ENCODE measurements at places on chromosomes 7 and 10. TPM values are rescaled to one million over a fixed set of nuclear protein-coding genes. Genes with fewer than 3 reads are reported as not detected.

The HOXA13 gene
- not detected for total RNA-seq

The FEZF1 gene
- total RNA-seq: not detected

The TDRD1 gene
- total RNA-seq: 0.09 TPM

The HEPACAM2 gene
- 4.4 TPM for total RNA-seq

The TAS2R4 gene
- 0.42 TPM for total RNA-seq

DNA sequence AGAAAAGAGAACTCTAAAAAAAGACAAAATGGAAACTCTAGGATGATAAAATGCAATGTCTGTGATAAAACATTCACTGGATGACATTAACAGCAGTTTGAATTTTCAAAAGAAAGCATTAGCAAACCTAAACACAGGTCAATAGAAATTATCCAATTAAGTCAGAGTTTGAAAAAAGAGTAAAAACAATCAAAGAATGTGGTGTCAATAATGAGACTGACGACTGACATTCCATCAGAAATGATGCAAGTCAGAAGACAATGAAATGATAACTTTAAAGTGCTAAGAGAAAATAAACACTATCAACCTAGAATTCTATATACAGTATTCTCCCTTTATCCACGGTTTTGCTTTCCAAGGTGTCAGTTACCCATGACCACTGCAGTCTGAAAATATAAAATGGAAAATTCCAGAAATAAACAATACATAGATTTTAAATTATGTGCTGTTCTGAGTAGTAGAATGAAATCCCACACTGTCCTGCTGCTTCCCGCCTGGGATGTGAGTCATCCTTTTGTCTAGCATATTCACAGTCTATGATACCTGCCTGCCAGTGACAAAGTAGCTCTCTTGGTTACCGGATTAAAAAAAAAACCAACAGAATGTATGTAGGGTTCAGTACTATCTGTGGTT, 38.3 kb upstream of the SFMBT2 start:
- no peak for DNase-seq
- no peak overlapping the region for H3K27ac ChIP-seq
- no peaks in the 10 kb centered on the region for H3K4me1 ChIP-seq
- H3K27me3 ChIP-seq: no peaks in the 10 kb centered on the region
- no peak overlapping the region for H3K4me3 ChIP-seq

DNA sequence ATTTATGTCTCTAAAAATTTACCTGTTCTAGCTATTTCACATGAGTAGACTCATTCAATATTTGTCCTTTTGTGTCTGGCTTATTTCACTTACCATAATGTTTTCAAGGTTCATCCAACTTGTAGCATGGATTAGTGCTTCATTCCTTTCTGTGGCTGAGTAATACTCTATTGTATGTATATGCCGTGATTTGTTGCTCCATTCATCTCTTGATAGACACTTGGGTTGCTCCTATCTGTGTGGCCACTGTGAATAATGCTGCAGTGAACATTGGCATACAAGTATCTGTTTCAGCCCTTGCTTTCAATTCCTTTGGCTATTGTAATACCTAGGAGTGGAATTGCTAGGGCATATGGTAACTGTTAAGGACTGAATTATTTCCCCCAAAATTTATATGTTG, 86.9 kb downstream of the VWC2 start:
- no peak overlapping the region for H3K4me3 ChIP-seq
- no peaks in the 10 kb centered on the region for H3K36me3 ChIP-seq
- no peaks in the 10 kb centered on the region for H3K4me1 ChIP-seq

DNA sequence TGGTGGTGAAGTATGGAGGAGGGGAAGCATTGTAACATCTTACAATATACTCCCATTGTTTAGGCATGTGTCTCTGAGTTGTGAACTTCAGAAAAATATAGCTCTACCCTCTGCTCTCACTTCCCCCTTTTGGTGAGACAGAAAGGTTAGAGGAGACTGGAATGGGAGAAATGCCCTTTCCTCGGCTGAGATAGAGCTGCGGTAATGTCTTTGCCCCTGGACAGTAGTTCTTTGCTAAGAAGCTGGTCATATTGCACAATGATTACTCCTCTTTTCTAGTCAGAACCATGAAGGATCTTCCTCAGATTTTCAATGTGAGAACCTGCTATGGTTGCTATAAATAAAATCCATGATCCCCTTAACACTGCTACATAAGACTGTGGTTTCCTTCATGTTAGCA, 171.0 kb downstream of the SEM1 start:
- H3K36me3 ChIP-seq: no peaks in the 10 kb centered on the region
- no peak overlapping the region for H3K27ac ChIP-seq
- no peak overlapping the region for H3K4me3 ChIP-seq
- DNase-seq: no peak
- H3K27me3 ChIP-seq: no peaks in the 10 kb centered on the region

GRCh38 chr10:85679061-85679460, 687.5 kb downstream of the GRID1 start:
- H3K4me1 ChIP-seq: no peaks in the 10 kb centered on the region
- DNase-seq: no peak
- H3K4me3 ChIP-seq: no peak overlapping the region
- H3K27ac ChIP-seq: no peak overlapping the region

DNA sequence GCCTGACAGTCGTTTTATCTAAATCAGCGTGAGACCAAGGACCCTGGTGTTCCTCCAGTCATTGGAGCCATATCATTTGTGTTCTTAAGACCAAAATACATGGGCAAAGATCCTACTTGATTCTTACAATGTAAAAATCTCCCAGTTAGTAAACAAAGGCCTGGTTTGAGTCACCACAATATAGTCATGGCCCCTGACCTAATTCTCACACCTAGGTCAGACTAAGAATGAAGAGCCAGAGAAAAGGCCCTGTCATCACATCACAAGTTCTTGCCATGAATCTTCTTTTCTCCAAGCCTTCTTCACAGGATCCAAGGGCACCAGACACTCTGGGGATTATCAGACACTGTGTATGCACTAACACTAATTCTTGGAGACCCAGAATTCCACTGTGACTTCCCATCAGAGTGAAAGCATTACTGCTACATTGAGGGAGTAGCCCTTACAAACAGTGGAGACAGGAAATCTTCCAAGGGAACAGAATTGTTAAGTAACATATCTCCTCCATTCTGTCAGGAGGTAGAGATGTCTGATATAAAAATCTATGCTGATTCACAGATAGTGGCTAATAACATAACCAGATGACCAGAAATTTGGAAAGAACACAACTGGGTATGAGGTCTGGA, 7.6 kb upstream of the ERVW-1 start:
- no peaks in the 10 kb centered on the region for H3K4me1 ChIP-seq
- no peak for DNase-seq
- H3K4me3 ChIP-seq: no peak overlapping the region
- H3K36me3 ChIP-seq: peaks cover 4% of the 10 kb centered on the region
- H3K27me3 ChIP-seq: no peaks in the 10 kb centered on the region

Measured in liver (tissue), 10 donors.